Lung microvascular endothelial cell (primary cell): ENCODE measurements at places on chromosomes 7 and 10. TPM values are rescaled to one million over a fixed set of nuclear protein-coding genes. Genes with fewer than 3 reads are reported as not detected.

Gene GPC2
- 1.3 and 2.2 TPM in 2 replicates for total RNA-seq

DNA sequence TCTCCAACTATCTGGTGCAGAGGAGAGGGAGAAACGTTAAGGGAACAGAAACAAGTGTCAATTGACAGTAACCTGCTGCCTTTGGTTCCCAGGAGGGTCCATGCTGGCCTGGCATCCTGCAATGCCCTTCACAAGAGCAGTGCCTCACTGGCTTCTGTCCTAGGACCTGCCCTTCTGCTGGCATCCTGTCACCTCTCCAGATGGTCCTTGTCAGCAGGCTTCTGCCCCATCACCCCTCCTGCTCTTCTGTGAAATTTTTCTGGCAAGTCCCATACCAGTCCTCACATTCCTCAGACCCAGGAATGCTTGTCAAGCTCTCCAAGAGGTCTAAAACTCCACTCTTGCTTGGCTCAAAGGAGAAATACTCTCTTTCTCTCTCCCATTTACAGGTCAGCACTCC is 34.2 kb downstream of the C10orf67 start:
- DNase-seq: no peak

DNA sequence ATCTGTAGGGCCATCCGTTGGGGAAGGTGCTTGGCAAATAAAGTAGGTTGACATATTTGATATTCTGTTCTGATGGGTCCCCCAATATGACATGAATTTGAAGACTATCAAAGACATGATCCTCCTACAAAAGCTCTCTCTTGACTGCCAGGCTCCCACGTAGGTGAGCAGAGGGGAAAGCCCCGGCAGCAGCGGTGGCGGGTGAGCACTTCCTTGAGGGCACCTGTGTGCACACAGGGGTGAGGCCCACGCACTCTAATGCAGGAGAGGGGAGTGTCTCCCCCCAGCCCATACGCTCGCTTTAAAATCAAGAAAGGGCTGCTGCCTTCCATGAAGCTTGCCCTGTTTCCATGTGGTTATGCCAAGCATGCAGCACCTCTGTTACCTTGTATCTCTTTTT is 100.4 kb downstream of the TAX1BP1 start:
- no peak for DNase-seq

GRCh38 chr7:6346581-6346980 is 74.2 kb upstream of the CYTH3 start:
- DNase-seq: no peak

- no peak for DNase-seq
These were observed 444 bp upstream of the TNPO3 start for GRCh38 chr7:129055294-129055816.

GRCh38 chr7:2856388-2857169 is 12.5 kb upstream of the GNA12 start:
- DNase-seq: peak; percentile 46

GRCh38 chr10:70492786-70493659 is 14.5 kb downstream of the PALD1 start:
- DNase-seq: no peak
